Ovary (tissue), 10 donors: ENCODE measurements at places on chromosomes 1 and 21. TPM values are rescaled to one million over a fixed set of nuclear protein-coding genes. Genes with fewer than 3 reads are reported as not detected.

Gene DCST1
- polyA plus RNA-seq: 0.06 TPM

Gene AKT3
- polyA plus RNA-seq: 27.2 TPM

Gene ACADM
- polyA plus RNA-seq: 40.7 TPM

Gene KIF26B
- 0.37 TPM for polyA plus RNA-seq

Gene RAB7B
- polyA plus RNA-seq: 11.5 TPM

DNA sequence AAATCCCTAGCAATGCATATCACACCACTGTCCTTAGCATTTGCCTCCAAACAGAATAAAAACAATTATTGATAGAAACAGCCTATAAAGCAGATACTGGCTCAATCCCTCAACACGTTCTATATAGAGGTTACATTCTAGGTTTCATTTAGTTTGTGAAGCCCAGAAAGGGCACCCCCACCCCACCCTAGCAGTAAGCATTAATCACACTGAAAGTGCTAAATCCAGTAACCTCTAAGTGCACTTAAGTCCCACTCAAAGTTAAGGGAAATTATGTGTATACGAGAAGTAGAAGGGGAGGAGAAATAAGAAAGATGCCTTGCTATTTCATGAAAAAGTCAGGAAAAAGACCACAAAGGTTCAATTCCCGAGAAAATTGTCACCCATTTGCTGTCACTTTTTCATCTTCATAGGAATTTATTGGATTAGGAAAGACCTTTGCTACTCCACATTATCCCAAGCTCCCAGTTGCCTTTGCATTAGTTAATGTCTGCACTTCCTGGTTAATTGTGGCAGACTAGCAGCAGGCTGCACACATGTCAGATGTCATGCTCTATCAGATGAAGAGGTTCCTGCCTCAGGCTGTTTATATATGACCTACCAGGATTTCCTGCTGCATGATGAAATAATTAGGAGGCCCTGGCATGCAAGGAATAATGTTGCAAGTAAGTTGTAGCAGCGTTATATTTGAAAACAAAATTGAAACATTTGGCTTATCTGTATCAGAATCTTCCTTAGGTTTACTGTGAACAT is 54.5 kb upstream of the LHX8 start:
- no peak overlapping the region for H3K27ac ChIP-seq
- no peak overlapping the region for H3K4me3 ChIP-seq
- no peak for DNase-seq
- H3K36me3 ChIP-seq: no peaks in the 10 kb centered on the region
- H3K4me1 ChIP-seq: no peaks in the 10 kb centered on the region

DNA sequence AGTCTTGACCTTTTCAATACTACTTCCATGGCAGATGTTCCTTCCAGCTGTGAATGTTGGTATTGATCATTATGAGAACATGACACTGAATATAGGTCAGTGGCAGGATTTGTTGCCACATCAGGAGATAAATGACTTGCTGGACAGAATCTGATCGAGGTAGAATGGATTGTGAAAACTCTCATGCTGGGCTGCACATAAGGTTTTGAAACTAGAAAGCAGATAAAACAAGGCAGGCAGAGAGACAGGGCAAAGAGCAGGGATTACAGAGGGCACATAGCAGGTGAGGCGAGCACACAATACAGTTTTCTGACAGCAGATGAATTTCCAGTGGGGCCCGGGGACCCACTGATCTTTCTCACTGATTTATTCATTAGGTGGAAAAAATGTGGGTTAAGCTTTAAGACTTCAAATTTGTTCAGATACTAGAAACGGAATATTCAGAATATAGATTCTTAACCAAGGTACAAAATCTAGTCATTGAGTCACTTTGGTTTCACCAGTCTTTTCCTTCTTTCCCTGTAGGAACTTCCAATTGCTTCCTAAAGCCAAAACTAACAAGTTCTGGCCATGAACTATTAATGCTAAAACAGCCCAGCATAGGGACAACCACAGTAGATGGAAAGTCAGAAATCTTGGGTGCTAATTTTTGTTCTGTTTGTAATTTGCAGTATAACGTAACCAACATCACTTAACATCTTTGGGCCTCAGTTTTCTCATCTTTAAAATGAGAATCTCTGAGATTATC is 296.0 kb upstream of the PTBP2 start:
- no peaks in the 10 kb centered on the region for H3K27me3 ChIP-seq
- no peaks in the 10 kb centered on the region for H3K36me3 ChIP-seq
- H3K27ac ChIP-seq: no peak overlapping the region
- no peak overlapping the region for H3K4me3 ChIP-seq
- no peak for DNase-seq
- H3K4me1 ChIP-seq: no peaks in the 10 kb centered on the region

DNA sequence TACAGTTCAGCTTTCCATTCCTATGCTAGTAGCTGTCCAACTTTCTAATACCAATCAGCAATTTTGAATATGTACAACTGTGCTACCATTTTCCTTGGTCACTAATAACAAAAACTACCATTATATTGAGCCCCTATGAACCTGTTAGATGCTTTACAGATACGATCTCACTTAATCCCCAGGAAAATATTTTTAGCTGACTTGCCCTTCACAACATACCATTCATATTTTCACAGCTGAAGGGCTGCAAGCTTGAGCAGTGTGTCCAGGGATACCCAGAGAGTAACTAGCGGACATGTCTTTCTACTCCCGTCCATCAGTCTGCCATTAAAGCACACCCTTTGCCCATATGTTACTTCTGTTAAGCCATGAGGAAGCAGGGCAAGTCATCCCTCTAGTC is 140.5 kb downstream of the SPATA46 start:
- H3K36me3 ChIP-seq: no peaks in the 10 kb centered on the region
- H3K4me3 ChIP-seq: no peak overlapping the region
- no peak overlapping the region for H3K27ac ChIP-seq
- DNase-seq: no peak
- H3K4me1 ChIP-seq: no peaks in the 10 kb centered on the region
- H3K27me3 ChIP-seq: no peaks in the 10 kb centered on the region

DNA sequence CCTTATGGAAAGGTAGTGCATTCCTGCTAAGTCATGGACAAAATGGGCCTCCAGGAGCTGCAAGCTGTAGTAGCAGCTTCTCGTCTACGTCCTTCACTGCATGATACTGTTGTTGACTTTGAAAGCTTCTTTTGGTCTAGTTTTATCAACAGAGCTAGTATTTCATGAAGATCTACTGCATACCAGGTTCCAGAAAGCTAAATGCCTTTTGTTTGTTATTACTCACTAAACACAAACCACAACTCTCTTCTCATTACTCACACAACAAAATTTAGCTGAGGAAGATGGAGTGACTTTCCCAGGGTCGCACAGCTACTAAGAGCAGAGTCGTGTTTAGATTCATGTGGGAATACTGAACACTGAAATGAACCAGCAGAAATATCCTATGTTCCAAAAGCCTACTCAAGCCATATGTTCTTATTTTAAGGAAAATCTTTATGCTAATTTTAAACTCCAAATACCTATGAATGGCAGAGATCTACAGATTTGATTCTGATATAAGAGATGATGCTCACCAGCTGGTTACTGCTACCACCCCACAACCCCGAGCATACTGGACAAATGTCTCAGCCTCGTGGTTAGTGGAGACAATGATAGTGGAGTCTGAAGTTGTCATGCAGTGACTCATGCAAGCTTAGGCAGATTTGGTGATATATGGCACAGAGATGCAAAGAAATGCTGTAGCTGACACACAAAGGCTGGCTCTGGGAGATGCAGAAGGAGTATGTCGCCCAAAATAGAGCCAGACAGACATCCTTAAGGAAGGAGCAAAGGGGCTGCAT is 20.6 kb downstream of the PGBD2 start:
- no peaks in the 10 kb centered on the region for H3K36me3 ChIP-seq
- no peaks in the 10 kb centered on the region for H3K4me1 ChIP-seq
- H3K27me3 ChIP-seq: no peaks in the 10 kb centered on the region
- H3K27ac ChIP-seq: no peak overlapping the region

DNA sequence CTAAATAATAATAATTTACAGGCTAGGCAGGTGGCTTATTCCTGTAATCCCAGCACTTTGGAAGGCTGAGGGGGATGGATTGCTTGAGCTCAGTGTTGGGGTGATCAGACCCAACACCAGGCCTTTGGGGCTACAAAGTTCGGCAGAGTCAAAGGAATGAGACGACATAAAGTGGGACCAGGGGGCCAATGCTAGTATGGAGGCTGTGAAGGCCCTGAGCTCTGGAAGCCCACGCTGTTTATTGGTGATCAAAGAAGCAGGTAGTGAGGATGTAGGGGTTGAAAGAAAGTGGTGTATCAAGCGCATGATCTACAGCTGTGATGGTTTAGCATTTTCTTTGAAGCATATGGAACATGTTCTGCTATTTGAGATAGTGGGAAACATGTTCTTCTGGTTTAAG is 5.6 kb downstream of the BTBD8 start:
- peaks cover 1% of the 10 kb centered on the region for H3K4me1 ChIP-seq
- no peak overlapping the region for H3K27ac ChIP-seq
- H3K4me3 ChIP-seq: no peak overlapping the region
- DNase-seq: no peak
- no peaks in the 10 kb centered on the region for H3K27me3 ChIP-seq

DNA sequence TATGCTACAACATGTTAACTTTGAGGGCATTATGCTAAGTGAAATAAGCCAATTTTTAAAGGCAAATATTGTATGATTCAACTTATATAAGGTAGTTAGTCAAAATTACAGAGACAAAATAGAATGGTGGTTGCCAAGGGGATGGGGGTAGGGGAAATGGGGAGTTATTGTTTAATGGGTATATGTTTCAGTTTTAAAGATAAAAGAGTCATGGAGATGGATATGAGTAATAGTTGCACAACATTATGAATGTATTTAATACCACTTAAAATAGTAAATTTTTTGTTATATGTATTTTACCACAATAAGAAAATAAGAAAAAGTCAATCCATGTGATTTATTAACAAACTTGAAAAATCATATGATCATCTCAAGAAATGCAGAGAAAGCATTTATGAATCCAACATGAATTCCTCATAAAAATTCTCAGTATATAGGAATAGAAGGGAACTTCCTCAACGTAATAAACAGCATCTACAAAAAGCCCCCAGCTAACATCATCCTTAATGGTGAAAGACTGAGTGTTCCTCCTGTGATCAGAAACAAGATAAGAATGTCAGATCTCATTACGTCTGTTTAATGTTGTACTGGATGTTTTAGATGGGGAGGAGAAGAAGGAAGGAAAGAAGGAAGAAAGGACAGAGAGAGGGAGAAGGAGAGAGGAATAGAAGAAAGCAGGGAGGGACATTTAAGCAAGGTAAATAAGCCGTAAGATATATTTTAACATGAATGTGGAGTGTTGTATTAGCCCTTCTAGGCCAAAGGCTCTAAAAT is 6.7 kb upstream of the TSEN15 start:
- no peak overlapping the region for H3K27ac ChIP-seq
- H3K4me1 ChIP-seq: no peaks in the 10 kb centered on the region
- H3K4me3 ChIP-seq: no peak overlapping the region
- no peaks in the 10 kb centered on the region for H3K36me3 ChIP-seq
- H3K27me3 ChIP-seq: no peaks in the 10 kb centered on the region
- no peak for DNase-seq

DNA sequence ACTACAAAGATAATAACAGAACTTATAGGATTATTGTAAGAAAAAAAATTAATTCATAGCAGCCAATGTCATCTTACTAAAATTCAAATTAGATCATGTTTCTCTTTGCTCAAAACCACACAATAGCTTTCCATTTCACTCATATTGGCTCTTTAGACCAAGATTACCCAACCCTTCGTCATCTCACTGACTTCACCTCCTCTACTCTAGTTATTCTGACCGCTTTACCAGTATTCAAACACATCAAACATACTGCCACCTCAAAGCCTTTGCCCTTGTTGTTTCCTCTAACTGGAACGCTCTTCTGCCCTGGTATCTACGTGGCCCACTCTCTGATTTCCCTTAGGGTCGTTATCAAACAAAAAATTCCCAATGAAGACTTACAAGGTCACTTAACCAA is 1.7 kb downstream of the ANGPTL3 start:
- H3K27me3 ChIP-seq: no peaks in the 10 kb centered on the region
- H3K36me3 ChIP-seq: no peaks in the 10 kb centered on the region
- H3K4me3 ChIP-seq: no peak overlapping the region
- no peak overlapping the region for H3K27ac ChIP-seq
- peaks cover 1% of the 10 kb centered on the region for H3K4me1 ChIP-seq
- DNase-seq: no peak
